ENCODE measurements at places on chromosomes 4 and X.
A peak's percentile ranks its signal among the peaks of the same experiment; 100 is the strongest.

GRCh38 chr4:87057835-87058355, 123.1 kb downstream of the AFF1 start:
- H3K36me3 ChIP-seq = peaks cover 23% of the 10 kb centered on the region
- no peaks in the 10 kb centered on the region for H3K27me3 ChIP-seq
- H3K4me3 ChIP-seq = no peak overlapping the region
- peak overlapping the region; percentile 82 for H3K27ac ChIP-seq

- DNase-seq = no peak
- no peaks in the 10 kb centered on the region for H3K36me3 ChIP-seq
- H3K27ac ChIP-seq = no peak overlapping the region
- no peak overlapping the region for H3K4me3 ChIP-seq
- H3K4me1 ChIP-seq = no peaks in the 10 kb centered on the region
These were observed 55.2 kb downstream of the MMRN1 start for GRCh38 chr4:89949782-89950387.

DNA sequence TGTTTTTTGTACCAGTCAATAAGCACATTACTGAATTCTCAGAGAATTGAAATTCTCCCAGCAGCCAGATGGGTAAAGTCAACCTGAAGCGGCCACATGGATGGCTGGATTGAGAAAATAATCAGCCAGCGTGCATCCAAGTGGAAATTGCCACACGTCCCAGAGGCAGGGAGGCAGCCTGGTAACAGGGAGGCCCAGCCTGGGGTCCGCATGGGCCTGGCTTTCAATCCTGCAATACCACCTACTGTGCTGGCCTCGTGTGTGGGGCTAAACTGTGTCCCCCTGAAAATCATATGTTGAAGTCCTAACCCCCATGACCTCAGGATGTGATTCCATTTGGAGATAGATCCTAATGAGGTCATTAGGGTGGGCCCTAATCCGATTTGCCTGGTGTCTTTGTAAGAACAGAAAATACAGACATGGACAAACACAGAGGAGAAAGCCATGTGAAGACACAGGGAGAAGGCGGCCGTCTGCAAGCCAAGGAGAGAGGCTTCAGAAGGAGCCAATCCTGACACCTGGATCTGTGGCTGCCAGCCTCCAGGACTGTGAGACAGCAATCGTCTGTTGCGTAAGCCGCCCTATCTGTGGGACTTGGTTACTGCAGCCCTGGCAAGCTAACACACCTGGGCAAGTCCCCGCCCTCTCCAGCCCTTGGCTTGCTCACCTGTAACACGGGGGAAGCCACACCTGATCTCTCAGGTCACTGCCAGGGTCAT, 90.3 kb downstream of the JAKMIP1 start:
- no peaks in the 10 kb centered on the region for H3K27me3 ChIP-seq
- peaks cover 21% of the 10 kb centered on the region for H3K36me3 ChIP-seq
- DNase-seq = no peak
- H3K4me3 ChIP-seq = no peak overlapping the region
- peaks cover 14% of the 10 kb centered on the region for H3K4me1 ChIP-seq

DNA sequence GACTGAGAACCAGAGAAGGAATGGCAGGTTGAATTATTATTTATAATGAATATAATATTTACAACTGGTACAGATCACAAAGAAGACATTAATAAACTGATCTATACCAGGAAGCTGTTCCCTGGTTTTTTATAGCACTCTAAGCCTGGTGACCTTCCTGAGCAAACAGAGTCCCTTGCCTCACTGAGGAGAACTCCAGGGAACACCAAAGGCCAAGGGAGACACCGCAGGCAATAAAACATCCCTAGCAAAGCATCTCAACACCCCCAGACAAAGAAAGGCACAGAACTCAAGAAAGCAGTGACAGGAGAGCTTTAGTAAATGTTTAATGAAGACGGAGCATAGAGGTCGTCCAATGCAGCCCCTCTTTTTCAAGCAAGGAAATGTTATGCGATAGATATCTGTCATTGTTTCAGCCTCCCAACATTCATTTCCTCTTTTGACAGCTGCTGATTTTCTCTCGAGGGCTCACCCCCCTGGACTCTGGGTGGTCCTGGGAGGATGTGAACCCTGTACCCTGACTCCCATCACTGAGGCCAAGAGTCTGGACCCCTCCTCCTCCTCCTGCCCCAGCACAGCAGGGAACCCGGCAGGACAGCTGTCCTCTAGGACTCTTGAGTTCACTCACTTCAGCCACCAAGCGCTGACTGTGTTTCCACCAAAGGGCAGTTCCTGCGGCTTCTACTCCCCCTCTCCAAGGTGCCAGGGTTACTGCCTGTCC, 342.5 kb upstream of the GATB start:
- no peak for DNase-seq
- no peaks in the 10 kb centered on the region for H3K27me3 ChIP-seq
- peaks cover 73% of the 10 kb centered on the region for H3K4me1 ChIP-seq
- peaks cover 18% of the 10 kb centered on the region for H3K36me3 ChIP-seq
- H3K4me3 ChIP-seq = no peak overlapping the region

- no peak overlapping the region for H3K27ac ChIP-seq
- no peaks in the 10 kb centered on the region for H3K27me3 ChIP-seq
These were observed 34.5 kb upstream of the NKRF start for GRCh38 chrX:119640731-119641170.
